Ovary (tissue), 10 donors: ENCODE measurements at places on chromosomes 13 and 19. TPM values are rescaled to one million over a fixed set of nuclear protein-coding genes. Genes with fewer than 3 reads are reported as not detected.

- DNase-seq = no peak
Measured at GRCh38 chr13:112658808-112659207, 31.0 kb upstream of the ATP11A start.

- no peak for DNase-seq
Measured at GRCh38 chr19:616747-617526, 16.4 kb downstream of the POLRMT start.

DNA sequence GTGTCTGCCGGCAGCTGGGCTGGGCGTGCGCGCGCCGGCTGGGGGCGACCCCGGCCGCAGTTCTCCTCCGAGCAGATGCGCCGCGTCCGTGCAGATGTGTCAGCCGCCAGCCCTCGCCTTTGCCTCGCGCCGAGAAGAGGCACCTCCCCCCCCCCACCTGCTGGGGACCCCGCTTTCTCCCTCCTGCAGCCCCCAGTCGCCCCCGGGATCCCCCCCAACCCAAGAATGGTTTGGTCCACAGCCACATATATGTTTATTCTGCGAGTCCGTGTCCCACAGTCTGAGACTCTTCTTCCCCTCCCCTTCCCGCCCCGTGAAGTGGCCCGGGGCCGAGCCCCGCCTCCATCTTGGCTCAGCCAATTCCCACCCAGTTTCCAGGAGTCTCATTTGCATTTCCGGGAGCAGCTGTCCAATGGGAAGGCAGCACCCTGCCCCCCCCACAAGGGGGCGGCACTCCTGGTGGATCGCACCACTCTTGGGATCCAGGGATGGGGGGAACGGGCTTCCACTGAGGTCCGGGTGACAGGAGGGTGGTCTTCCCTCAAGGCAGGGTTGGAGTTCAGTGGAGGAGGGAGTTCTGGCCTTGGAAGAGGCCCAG lies 8.6 kb downstream of the ISOC2 start:
- peak; percentile 75 for DNase-seq

GRCh38 chr13:108049211-108049610 lies 166.1 kb downstream of the LIG4 start:
- no peak for DNase-seq

The RFPL4A gene
- polyA plus RNA-seq = not detected

The ZNF358 gene
- polyA plus RNA-seq = 91.7 TPM
